NCI-H2171 treated with DMSO at 0.1 percent for 48 hours (cell line): ENCODE measurements at places on chromosomes 5 and 9.

DNA sequence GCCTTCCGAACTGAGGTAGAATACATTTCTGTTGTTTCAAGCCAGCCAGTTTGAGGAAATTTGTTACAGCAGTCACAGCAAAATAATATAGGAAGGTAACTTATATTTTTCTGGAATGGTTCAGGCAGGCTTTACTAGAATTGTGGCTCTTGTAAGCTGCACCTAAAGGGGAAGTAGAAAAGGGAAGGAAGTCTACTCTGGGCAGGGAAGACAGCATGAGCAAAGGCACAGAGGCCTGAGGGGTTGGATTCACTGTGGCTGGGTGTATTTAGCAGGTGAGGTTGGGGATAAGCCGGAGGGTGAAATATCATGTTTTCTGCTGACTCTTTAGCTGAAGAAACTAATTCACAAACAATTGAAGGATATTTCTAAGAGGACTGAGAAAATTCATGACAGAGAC lies 183.5 kb downstream of the GAS1 start:
- DNase-seq: no peak

DNA sequence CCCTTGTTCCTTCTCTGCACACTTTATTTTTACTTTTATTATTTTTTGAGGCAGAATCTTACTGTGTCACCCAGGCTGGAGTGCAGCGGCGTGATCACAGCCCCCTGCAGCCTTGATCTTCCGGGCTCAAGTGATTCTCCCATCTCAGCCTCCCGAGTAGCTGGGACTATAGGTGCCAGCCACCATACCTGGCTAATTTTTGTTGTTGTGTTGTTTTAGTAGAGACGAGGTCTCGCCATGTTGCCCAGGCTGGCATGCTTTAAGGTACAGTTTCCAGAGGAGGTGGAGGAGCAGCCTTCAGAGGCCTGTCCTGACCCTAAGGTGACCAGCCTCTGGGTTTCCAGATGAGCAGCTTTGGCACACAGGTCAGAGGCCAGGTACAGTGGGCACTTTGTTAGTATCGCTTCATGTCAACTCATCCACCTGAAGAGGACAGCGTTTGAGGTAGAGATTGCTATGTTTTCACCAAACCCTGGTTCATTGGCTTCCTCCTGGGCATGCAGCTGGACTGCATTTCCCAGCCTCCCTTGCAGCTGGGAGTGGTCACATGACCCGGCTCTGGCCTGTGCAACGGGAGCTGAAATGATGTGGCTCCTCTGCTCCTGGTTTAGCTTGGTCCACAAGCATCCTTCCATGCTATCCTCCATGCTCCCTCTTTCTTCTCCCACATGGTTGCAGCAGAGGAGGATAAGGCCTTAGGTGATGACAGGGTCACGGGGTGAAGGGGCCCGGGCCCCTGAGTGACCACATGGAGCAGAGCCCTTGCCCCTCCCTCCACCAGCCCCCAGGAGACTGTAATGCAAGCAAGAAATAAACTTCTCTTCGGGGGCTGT lies 139.3 kb upstream of the IER5L start:
- peak; percentile 53 for DNase-seq

DNA sequence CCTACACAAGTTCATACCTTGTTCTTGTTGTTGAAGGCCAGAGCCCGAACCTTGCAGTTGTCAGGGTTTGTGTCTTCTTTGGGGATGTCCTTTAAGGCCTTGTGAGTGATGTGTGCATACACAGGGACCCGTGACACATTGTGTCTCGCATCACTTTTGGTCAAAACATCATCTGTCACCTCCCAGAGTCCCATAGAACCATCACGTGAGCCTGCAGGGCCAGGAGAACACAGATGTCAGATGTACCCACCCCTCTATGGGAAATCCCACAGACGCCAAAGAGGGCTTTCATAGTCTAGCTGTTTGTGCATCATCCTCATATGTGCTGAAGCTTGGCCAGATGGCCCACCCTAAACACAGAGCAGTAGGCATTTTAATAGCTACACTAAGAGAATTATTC lies 28.2 kb downstream of the DCAF12 start:
- peak; percentile 5 for DNase-seq

DNA sequence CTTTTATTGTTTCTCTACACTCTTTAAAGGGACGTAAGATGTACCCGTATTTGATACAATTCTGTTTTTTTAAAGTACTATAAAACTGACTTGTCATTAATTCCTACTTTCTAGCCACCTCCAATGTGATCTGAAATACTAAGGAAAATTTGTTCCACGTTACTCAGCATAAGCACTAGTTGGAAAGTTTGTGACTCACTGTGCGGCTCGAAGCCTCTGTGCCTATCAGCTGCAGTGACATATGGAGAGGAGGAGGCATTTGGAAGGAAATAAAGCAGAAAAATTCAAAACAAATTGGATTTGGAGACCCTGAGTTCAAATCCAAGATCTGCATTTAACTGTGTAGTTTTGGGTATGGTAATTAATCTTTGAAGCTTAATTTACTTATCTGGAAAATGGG lies 339.3 kb downstream of the BRINP1 start:
- DNase-seq: no peak

DNA sequence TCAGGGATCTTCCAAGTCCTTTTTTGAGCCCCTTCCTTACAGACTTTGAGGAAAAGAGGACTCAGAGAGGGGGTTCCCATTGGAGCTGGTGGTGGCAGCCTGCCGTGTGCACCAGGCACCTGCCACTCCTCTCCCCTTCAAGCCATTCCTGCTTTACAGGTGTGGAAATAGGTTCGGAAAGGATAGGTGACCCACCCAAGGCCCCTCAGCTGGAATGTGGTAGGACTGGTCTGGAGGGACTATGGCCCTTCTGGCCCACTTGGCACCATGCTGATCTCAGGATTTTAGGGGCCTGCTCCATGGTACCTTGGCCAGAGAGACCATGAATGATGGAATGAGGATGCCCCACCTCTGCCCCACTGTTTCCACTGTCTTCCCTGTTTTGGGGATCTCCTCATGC lies 1.4 kb downstream of the GALNT12 start:
- DNase-seq: no peak

GRCh38 chr5:178590141-178590923 lies at the start of gene COL23A1:
Gene COL23A1 (minus strand): TSS chr5:178590393.
- DNase-seq: peak; percentile 3

GRCh38 chr5:10778179-10778910 lies 17.3 kb upstream of the DAP start:
- no peak for DNase-seq

DNA sequence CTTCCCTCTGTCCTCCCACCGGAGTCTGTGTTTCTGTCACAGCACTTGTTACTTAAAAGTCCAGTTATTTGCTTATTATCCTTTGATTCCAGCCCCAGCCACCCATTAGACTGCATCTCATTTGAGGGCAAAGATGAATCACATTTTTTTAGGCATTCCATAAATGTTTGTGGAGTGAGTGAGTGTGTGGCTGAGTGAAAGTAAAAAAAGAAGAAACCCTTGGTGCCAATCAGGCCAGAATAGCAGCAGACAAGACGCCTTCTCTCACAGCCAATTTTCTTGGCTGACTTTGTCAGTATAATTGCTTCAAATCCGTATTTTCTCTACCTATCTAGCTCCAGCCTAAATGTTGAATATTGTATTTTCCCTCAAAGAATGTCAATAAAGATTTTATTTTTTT lies 613.0 kb upstream of the WWC1 start:
- DNase-seq: no peak
